CD4-positive, alpha-beta T cell treated with Interleukin-4 for 1 hour (primary cell): ENCODE measurements at places on chromosomes 4 and X.
A peak's percentile ranks its signal among the peaks of the same experiment; 100 is the strongest.

DNA sequence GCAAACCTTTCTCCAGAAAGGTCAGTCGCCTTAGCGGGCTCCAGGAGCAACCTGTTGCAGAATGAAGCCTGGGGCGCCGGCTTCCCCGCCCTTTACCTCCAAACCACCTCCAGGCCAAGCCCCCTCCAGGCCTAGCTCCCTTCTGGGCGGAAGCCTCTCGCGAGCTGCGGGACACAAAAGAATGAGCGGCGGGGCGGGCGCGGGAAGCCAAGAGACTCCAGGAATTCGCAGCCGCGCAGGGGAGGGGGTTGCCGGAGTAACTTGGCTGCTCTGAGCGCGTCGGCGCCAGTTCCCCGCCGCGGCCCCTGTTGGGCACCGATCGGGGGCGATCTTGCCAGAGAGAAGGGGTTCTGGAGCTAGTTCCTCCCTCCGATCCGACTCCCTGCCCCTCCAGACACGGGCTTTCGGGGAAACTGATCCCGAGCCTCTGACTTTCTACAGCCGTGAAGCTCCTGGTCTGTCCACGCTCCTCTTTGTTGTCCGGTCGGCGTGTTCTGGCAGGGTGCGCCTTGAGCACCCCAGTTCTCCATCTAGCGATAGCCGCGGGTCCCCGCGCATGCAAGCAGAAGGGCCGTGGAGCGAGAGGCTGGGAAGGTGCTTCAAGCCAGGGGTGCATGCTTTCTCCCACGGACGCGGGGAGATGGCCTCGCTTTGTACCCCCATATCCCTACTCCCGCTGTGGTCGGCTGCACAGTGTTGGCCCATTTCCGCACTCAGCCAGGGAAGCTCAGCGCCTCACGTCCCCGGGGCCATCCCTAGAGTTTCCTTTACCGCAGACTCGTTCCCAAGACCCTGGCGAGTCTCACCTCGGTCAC is 1.2 kb downstream of the PROM1 start:
- DNase-seq = no peak

DNA sequence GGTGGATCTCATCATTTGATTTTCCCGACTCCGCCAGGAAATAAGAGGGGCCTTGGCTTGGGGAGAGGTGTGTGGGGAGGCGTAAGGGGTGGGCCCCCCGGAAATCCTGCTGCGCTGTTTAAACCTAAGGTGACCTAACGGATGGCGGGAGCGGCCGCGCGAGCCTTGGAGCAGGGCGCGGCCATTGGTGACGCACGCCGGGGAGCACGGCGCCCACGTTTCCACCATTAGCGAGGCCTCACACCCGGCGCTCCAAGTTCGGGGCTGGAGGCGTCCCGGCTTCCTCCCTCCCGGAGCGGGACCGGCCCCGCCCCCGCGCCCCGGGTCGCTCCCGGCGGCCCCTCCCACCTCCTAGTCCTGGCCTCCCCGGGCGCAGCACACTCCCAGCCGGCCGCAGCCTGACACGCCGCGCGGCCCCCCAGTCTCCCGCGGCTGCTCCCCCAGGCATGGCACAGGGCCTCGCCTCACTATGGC is at the start of gene SMS:
SMS (plus strand) TSS at position 354 of the 474 bp plus-strand sequence; CDS start at position 470, 116 bp downstream.
- DNase-seq = peak; percentile 48

- DNase-seq = no peak
Observed at GRCh38 chrX:126820700-126821420, 1.3 kb downstream of the PRR32 start.

DNA sequence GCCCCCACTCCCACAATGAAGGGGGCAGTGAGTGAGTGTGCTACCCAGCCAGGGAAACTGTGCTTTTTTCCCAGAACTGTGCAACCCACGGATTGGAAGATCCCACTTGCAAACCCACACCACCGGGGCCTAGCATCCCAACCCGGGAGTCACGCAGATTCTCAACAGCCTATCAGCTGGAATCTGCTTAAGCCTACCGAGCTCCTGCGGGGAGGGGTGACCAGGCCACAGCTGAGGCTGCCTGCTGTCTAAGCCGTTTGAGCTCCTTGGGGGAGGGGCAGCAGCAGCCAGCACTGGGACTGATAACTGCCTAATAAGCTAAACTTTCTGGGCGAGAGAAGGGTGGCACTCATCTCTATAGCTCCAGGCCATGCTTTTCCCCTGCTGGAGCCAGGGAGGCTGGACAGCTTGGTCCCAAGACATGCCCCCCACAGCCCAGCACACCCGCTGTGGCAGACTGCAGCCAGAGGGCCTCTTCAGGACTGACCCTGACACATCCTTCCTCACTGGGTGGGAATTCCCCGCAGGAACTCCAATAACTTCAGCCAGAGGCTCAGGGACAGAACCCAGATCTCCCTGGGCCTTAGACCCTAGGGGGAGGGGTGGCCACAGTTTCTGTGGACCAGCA is 161.3 kb upstream of the MAGEB18 start:
- no peak for DNase-seq

GRCh38 chr4:124279741-124280140 is 432.8 kb downstream of the ANKRD50 start:
- DNase-seq = no peak

DNA sequence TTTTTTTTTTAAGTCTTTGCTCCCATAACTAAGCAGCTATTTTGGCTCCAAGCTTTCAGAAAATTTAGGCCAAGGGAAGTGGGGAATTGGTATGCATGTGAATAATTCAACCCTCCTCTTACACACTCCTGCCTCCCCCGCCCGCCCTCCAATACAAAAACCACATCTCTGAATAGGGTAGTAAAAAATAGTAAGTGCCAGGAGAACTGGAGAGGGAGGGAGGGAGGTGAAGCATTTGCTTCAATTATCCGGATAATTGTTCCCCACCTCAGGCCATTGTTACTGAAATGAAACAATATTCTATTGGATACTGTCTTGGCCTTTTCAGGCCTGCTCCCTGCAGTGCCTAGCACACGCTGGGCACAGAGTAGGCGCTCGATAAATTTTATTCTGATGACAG is 5.5 kb upstream of the GSX2 start:
- no peak for DNase-seq

- no peak for DNase-seq
Observed at GRCh38 chr4:39096847-39097246, 34.8 kb downstream of the KLHL5 start.

DNA sequence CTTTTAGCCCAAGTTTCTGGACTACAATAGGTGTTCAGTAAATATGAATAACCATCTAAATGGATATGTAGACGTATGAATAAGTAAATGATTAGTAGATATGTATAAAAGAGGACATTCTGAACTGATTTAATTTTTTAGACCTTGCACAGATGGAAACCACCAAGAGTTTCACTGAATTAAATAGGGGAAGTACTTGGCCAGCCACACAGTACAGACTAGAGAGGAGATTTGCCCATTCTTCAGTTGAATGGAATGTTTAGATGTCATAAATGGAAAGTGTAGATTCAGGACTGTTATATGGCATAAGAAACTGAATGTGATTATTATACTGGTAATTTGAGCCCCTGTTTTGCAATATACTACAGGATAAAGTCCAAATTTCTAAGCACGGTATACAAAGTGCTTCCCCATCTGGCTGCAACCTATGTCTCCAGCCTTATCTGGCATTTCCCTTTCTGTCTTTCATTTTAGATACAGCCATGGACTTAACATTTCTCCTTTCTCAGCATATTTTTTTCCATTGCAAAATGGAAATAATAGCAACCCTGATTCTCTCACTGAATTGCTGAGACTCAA is 137.8 kb upstream of the HS3ST1 start:
- DNase-seq = no peak

DNA sequence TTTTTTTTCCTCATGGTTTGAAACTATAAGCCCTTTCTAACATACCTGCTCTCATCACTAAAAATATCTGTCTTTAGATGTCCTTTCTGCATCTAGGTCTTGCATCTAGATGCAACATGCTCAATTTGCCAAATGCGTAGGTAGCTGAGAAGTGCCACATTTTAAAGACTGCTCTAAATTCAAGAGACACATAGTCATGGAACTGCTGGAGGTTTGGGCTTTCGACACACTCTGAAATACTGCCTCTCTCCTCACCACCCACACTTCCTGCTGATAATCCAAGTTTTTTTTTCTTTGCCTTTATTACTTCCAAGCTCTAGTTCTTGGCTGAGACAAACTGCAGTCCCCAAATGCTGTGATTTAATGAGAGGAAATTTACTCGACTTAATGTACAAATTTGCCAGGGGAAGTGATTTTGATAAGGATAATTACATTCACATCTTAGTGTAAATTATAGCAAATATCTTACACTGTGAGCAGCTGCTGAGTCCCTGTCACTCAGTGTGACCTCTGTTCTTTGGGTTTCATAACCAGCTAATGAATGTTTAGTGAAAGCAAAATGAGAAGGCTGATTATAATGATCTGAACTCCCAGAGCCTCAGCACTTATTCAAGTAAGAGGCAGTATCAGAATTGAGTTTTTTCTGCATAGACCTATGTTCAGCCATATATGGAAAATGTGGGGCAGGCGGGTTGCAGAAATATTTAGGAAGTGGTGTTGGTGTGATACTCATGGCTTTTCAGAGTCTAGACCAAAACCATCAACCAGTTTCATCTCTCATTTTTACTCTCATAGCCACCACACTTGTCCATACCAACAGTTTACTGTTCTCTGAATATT is 31.3 kb downstream of the DRD5 start:
- DNase-seq = no peak

DNA sequence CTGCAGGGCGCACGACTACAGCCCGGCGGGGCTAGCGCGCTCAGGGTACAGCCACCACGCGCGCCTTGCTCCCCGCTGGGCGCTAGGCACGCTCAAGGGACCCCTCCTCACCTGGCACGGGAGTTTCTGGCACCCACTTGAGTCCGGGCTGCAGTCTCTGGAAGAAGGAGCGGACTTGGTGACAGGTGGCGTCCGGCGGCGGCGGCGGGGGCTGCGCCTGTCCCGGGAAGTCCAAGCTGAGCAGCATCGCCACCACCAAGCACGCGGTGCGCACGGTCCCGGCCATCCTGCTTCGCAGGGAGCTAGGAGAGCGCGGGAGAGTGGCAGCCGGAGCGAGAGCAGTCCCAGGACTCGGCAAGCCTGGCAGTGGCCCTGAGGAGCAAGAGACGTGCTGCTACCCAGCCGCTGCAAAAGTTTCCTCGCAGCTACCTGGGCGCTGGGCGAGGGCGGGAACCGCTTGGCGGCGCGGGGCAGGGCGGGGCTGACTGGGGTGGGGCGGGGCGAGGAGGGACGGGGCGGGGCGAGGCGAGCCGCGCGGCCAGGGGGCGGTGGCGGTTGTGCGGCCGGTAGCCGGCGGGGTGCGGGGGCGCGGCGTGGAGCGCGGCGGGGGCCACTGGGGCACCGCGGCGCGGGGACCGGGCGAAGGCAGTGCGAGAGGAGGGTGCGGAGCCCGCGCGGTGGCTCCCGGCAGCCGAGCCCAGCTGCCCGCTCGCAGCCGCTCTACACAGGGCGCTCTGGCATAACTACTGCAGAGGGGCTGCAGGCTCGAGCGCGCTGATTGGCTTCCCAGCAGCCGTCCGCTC is at the start of gene GPC3:
GPC3 (minus strand) TSS at position 431 of the 803 bp plus-strand sequence.
- DNase-seq = no peak

GRCh38 chr4:44522761-44523445 is 74.3 kb upstream of the KCTD8 start:
- no peak for DNase-seq

- DNase-seq = no peak
Observed at GRCh38 chr4:188030401-188030800, 34.8 kb downstream of the ZFP42 start.

GRCh38 chr4:1075809-1076699 is 37.3 kb downstream of the RNF212 start:
- DNase-seq = no peak

DNA sequence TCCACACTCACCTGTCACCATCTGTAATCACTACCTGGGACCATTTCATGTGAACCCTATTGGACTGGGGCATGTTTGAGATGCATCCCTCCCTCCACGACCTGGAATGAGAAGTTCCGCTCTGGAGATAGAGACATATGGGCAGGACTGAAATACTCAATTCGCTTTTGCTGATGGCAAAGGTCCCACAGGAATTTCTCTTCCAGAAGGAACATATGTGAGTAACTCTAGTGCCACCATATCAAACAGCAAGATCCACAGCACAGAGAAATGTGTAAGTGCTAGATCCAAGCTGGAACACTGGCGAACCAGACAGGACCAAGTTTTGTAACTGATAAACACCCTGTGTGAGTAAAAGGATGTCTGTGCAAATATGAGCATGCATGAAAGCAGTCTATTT is 43.9 kb downstream of the SEL1L3 start:
- no peak for DNase-seq

- peak; percentile 47 for DNase-seq
Observed at GRCh38 chrX:1464041-1464970, 11.6 kb upstream of the ASMTL start.

DNA sequence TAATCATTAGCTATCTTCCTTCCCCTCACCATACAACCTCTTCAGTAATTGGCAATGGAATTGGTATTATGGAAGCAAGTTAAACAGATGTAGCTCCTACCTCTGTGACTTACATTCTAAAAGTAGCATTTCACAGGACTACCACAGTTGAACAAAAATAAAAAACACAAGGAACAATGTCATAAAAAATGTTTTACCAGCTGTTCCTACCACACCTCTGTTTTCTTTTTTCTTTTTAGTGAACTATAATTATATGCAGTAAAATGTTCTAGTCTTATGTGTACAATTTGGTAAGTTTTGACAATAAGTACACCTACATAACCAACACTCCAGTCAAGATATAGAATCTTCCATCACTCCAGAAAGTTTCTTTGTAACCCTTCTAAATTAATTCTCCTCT is 54.1 kb upstream of the GEMIN8 start:
- DNase-seq = no peak

GRCh38 chr4:66130042-66130441 is 459.8 kb upstream of the EPHA5 start:
- DNase-seq = no peak

DNA sequence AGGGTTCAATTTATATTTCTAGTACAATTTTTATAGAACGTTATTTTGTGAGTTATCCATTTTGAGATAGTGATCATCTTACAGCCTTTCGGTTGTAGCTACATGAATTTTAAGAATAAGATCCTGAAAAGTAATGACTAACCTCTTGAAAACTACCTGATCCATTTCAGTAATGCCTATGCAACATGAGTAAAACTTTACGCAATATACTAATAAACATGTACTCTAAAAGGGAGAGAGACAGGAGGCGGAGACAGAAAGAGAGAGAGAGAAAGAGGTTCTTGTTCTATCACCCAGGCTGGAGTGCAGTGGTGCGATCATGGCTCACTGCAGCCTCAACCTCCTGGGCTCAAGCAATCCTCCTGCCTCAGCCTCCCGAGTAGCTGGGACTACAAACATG is 816.1 kb downstream of the CCSER1 start:
- no peak for DNase-seq
